ENCODE measurements at places on chromosomes 12 and 14.

GRCh38 chr12:32499048-32499447 lies 99.7 kb downstream of the FGD4 start:
- DNase-seq: no peak

GRCh38 chr12:122687086-122687485 lies 16.1 kb downstream of the HCAR2 start:
- no peak for DNase-seq

DNA sequence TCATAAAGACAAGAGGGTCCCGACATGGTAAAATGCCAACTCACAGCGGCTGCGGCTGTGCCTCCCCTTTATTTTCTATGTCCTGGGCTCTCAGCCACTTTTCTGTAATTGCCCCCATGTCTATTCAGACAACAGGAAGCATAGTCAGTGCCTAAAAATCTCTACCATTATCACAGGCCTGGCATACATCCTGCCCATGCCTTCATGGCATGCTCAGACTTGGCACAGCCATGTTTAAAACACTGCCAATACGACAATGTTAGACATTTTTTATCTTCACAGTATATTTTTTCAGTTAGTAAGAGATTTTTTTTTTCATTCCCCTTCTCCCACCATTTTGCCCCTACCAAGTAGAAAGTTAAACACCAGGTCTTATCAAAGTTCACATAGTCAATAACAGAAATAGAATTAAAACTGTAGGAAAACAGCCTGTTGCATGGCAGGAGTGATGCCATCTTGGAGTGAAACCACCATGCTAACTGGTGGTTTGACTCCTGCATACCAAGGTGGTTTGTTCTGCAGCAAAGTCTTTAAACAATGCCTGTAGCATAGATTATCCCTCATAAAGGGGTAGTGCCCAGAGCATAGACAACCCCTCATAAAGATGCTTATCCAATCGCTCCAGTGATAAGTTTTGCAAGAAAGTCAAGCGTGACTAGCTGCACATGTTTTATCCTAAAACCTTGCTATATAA lies 18.9 kb upstream of the CERS5 start:
- DNase-seq: no peak

GRCh38 chr14:84584511-84584910 lies 945.4 kb upstream of the FLRT2 start:
- DNase-seq: no peak

GRCh38 chr14:101704140-101704539 lies 57.4 kb upstream of the PPP2R5C start:
- no peak for DNase-seq

DNA sequence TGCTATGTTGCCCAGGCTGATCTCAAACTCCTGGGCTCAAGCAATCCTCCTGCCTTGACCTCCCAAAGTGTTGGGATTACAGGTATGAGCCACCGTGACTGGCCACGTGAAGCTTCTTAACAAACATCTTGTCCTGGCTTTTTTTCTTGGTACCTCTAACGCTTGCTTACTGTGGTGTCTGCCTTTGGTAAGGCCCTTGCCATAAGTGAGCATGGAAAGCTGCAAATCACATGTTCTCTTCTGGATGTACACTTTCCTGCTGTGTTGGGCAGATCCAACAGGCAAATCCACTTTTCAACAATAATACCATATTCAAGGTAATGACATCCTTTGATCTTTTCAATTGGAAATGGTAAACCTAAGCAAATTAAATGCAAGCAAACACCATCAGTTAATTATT lies 54.6 kb downstream of the ARF6 start:
- DNase-seq: no peak

DNA sequence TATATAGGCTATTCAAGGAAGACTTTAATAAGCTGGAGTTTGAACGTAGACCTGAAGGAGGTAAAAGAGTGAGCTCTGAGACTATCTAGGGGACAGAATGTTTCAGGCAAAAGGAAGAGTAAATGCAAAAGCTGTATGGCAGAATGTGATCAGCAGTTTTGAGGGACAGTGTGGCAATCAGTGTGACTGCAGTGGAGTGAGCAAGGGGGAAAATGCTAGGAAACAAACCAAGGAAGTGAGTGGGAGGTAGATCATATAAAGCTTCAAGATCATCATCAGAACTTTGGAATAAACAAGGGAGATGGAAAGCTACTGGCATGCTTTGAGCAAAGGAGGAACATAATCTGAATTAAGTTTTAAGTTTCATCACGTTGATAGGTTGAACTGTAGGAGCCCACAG lies 67.5 kb upstream of the BTG1 start:
- DNase-seq: no peak

DNA sequence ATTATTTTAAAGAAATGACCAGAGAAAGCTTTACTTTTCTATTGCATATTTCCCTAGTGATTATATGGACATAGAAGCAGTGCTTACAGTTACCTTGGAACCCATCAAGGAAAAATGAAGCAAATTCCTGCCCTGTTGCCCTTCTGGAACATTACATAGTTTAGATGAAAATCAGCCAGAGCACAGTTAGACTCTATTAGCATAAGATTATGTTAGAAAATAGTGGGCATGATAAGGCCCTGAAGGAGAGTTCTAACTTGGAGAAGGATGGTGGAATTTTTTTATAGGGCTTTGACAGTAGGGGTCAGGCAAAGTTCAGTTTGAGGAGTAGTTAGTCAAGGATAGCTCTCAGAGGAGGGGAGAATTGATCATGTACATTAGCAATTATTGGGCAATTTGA lies 74.3 kb downstream of the FUT8 start:
- no peak for DNase-seq

- DNase-seq: no peak
These were observed 42.5 kb downstream of the ZFYVE26 start for GRCh38 chr14:67773844-67774377.

DNA sequence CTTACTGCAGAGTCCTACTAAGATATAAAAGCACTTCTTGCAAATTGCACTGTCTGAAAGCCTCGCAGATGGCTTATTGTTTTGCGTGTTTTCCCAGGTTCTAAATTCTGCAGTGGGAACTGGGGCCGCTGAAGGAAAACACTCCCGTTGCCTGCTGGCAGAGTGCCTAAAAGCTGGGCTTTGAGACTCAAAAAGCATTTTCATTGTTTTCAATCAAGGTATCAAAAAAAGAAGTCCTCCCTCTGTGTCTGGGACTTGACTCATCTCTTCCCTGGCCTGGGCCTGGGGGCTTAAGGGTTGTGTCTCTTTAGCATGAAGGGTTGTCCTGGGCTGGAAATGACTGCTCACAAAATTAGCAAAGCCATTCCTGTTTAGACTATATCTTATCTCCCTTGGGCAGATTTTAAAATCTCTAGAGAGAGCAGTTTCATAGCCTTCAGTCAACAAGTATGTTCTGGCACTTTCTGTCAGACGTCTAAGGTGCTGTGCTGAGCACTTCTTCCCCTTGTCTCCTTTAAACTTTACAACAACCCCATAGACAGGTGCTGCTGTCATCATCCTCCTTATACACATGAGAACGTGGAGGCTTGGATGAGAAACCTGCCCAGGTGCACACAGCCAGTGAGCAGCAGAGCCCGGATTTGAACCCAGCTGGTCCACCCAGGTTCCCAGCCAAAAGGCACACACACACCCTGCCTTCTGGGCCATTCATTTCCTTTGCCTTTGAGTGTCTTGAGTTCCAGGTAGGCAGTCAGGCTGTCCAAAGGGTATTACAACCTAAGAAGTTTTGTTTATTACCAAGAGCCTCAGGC lies 31.1 kb downstream of the ELK3 start:
- DNase-seq: no peak

- no peak for DNase-seq
These were observed 19.2 kb downstream of the DNM1L start for GRCh38 chr12:32698285-32698684.

- no peak for DNase-seq
These were observed 16.1 kb downstream of the PLEK2 start for GRCh38 chr14:67395876-67396189.

- DNase-seq: no peak
These were observed 70.6 kb upstream of the ARHGAP5 start for GRCh38 chr14:32006263-32007110.

DNA sequence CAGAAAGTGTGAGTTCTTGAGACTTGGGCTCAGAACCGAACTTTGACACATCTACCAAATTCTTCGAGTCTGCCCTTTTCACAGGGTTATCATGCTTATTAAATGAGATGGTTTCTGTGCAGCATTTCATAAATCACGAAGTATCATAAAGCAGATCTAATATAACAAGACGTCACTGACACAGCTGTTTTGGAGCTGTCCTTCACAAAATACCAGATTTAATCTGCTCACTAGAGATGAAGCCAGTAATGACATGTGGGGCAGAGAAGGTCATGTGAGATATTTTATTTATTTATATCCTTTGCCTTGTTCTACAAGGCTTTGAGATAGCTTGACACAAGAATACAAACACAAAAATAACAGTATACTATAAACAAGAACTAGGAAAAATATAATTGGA lies 127.0 kb downstream of the RPAP3 start:
- DNase-seq: no peak

DNA sequence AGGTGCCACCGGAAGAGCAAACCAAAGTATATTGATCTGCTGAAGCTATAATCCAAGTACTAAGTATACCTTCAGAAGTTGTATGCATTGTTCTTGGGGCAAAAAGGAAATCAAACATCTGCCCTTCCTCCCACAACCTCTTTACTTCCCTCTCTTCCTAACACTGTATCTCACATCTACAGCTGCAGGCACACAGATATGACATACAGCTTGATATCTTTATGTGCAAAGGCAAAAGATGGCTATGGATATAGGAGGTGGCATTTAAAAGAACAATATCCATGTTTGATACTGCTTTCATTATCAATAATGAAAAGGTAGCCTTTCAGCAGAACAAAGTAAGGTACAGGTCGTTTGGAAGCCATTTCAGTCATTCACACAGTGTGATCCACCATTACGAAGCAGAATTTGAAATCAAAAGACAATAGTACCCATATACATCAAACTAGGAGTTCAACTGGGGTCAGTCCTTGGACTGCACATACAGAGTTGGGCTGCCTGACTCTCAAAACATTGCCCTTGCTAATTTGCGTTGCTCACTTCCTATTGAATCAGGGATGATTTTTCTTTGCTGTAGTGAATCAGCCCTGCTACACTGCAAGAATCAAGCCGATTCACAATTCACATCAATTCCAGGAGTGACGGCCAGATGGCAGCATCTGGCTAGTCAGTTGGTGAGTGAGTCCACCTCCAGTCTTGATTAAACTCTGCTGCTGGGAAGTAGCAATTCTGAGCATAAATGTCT lies 8.9 kb downstream of the ANG start:
- DNase-seq: no peak

- no peak for DNase-seq
These were observed 54.4 kb downstream of the ARL6IP4 start for GRCh38 chr12:123034865-123035264.

- DNase-seq: no peak
These were observed 694.8 kb upstream of the MIS18BP1 start for GRCh38 chr14:45947830-45948229.

- no peak for DNase-seq
These were observed 6.9 kb downstream of the PABPN1 start for GRCh38 chr14:23327947-23328744.

GRCh38 chr14:68747393-68747792 lies 45.5 kb downstream of the ZFP36L1 start:
- DNase-seq: no peak

DNA sequence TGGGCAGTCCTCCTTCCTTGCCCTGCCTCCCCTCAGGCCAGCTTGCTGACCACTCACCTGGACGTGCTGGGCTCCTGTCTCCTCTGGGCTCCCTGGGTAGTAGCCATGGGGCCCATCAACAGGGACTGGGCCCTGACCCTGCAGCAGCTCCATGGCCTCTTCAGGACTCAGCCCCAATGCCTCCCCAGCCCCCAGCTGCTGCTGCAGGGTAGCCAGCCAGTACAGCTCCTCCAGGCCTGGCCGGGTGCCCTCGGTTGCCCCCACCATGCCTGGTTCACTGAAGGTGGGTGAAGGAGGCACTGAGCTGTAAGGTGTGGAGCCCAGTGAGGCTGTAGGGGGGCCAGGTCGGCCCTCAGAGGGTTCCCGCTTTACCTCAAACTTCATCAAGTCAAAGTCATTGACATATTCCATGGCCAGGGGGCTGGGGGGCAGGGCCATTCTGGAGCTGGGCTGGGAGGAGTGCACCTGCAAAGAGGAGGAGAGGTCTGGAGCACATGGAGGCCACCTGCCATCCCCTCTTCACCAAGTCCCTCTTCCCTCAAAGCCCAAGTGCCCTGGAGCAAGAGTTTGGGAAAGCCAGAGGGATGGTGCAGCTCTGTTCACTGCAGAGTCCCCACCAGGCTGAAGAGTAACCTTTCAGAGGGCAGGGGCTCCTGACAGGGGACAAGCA lies 11.2 kb downstream of the CPNE6 start:
- DNase-seq: no peak

GRCh38 chr12:91988086-91988923 lies 157.3 kb downstream of the BTG1 start:
- DNase-seq: no peak

DNA sequence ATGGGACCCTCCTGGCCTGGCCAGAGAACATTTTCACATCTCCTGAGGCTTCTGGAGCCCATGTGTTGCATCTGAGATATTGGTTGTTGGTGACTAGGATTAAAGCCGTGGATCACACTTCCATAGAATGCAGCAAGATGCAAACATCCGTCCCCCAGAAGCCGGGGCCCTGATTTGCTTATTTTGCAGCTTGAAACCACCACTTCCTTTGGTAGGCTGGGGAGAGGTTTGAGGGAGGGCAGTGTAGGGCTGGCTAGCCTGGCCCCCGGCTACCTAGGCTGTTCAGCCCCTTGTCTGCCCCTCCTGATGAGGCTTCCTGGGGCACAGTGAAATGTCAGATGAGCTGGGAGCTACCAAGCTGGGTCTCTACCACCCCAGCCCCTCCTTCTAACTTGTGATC lies 209.7 kb upstream of the PWP1 start:
- DNase-seq: no peak

DNA sequence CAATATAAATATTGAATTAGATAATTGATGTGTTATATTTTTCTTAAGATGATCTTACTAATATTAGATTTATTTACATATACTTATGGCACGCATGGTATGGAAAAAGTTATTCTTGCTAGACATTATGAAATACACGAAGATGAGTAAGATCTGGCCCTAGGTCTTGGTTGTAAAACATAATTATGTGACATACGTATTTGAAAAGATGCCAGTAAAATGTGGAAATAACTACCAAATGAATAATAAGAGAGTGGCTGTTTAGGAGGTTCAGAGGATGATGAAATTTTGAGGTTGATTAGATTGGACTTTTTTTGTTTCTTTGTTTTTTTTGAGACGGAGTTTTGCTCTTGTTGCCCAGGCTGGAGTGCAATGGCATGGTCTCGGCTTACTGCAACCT lies 41.3 kb downstream of the FANCM start:
- DNase-seq: no peak

GRCh38 chr12:54131641-54132280 lies 57.0 kb downstream of the SMUG1 start:
- DNase-seq: no peak

Data from cardiac septum (tissue), 1 donor.